Fibroblast of skin of back (primary cell): ENCODE measurements at places on chromosomes 5 and 9.
A peak's percentile ranks its signal among the peaks of the same experiment; 100 is the strongest.

DNA sequence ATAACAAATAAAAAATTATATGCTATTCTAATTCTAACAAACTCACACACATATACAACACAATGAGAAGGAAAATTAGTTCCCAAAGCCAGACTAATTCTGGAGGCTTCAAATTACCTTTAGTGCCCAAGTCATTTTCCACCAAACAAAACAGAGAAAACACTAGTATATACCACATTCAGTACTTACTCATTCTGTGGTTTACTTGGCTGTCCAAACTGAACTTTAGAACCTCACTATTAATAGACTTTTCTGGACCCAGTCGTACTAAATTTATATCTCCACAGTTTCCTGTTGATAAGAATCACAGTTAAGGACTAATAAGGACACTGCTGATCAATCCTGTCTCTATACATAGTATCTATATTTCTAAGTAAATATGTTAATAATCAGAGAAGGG is 66.4 kb downstream of the SETX start:
- DNase-seq, result peak; percentile 49

DNA sequence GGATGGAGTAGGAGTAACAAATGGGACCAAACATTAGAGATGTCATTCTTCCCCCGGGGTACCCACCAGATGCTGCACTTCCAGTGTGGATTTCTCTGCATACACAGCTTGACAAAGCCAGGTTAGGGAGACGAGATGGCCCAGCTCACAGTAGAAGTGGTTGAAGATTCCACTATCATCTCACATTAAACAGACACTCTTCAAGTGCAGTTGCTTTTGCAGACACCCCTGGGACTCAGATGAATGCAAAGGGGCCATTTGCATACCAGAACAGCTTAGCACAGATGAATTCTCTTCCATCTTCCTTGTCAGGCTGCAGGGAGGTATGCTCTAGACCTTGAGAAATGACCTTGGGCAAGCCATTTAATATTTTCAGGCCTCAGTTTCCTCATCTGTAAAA is 12.6 kb upstream of the C5orf58 start:
- peak; percentile 31 for DNase-seq

DNA sequence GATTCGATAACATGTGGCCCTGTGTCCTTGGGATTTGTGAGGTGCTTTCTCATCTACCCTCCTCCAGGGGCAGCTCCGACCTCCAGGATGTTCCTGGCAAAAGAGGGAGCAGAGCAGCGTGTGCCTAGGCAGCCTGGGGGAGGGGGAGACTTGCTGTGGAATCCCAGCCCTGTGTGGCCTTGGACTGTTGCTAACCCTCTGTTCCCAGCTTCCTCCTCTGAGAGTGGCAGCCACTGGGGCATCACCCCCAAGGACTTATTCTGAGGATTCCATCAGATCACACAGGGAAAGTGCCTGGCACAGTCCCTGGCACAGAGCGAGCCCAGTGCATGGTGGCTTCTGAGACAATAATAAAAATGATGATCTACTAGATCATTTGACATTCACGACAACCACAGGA is 265.1 kb upstream of the MVB12B start:
- no peak for DNase-seq

GRCh38 chr5:176608937-176609723 is 826 bp downstream of the GPRIN1 start:
- no peak for DNase-seq

DNA sequence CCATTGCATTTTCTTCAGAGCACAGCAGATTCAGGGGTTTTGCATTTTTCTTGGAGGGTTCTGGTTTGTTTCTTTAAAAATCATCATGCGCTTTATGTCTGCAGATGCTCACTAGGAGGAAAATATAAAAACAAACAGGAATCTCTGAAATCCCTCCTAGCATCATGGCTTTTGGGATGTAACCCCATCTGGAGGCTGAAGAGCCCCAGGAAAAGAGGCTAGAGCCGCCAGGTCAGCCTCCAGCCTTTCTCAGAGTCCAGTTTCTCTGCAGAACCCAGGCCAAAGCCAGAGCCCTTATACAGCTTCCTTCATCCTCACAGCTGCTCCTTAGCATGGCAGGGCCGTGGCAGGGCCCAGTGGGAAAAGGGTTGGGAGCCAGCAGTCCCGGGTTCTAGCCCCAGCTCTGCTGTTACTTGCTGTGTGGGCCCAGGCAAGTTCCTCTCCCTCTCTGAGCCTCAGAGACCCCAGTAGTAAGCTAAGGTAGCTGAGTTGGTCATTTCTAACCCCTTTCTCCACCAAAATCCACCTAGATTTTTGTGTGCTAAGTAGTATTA is 62.1 kb downstream of the PAX5 start:
- DNase-seq, result no peak

DNA sequence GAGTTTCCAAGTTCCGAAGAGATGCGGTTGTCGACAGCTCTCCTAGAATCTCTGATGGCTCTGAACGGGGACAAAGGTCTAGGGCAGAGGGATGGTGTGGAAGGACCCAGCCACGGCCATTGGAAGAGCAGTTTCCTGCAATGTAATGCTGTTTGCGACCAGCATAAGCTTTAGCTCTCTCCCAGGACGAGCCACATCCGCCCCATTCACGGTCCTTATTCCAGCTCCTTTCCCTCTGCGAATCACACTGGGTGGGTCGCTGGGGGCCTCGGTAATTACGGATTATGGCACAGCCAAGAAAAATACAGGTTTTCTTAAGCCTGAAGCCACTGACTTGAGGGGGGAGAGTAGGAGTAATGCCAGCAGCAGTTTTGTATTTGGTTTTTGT is 22.7 kb downstream of the ANXA2R start:
- peak; percentile 60 for DNase-seq

- DNase-seq, result peak; percentile 42
Measured at GRCh38 chr5:157714596-157714864, 16.7 kb upstream of the THG1L start.

DNA sequence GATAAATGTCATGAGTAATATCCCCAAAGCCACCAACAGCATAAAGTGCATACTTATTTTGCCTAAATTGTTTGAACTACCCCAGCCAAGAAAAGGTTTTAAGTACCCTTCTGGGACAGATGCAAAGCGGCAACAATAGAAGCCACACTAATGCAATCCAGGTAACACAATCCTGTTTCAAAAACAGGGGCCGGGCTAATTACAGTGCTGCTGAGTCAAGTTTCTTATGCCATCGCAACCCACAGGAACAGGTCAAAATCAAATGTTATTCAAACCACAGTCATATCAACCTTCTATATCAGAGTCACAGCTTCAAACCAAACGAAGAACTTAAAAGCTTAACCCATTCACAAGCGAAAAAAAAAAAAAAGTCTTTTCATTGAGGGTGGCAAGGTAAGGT is 28.3 kb downstream of the EBF1 start:
- no peak for DNase-seq

- DNase-seq, result peak; percentile 67
Measured at GRCh38 chr5:98927989-98928872, 576 bp downstream of the CHD1 start.

DNA sequence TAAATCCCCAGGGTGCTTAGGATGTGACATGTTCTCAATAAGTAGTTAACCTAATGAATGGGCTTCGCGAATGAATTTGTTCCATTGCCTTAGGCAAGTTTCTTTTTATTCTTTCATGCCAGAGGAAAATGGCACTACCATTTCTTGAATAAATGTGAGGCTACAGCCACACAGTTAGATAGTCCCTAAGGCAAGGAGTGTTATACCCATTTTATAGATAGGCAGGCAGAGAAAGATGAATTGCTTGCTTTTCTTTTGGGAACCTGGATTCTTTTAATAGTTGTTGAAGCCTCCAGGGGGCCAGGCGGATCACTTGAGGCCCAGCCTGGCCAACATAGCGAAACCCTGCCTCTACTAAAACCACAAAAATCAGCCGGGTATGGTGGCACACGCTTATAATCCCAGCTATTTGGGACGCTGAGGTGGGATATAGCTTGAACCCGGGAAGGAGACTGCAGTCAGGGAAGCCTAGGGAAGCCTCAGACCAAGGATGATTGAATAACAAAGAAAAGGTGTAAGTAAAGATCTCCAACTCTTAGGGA is 943 bp downstream of the NOP16 start:
- DNase-seq, result peak; percentile 10

DNA sequence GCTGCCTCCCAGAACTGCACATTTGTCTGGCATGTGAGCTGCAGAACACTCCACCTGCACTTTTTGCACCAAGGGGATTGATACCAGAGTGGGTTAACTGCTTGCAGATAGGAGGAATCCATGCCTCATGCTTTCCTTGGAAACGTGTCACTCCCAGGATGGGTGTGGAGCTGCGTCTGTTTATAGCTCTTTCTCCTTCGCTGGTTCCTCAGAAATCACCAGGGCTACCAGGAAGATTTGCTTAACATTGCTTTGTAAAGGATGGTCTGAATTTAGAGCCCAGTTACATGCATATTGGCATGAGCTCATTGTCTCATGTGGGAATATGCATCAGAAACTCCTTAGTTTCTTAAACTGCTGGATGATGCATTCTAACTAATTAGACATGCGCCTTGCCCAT is 234.6 kb downstream of the GADD45G start:
- DNase-seq, result no peak

- no peak for DNase-seq
Measured at GRCh38 chr5:123208668-123209501, 119.8 kb downstream of the PRDM6 start.

DNA sequence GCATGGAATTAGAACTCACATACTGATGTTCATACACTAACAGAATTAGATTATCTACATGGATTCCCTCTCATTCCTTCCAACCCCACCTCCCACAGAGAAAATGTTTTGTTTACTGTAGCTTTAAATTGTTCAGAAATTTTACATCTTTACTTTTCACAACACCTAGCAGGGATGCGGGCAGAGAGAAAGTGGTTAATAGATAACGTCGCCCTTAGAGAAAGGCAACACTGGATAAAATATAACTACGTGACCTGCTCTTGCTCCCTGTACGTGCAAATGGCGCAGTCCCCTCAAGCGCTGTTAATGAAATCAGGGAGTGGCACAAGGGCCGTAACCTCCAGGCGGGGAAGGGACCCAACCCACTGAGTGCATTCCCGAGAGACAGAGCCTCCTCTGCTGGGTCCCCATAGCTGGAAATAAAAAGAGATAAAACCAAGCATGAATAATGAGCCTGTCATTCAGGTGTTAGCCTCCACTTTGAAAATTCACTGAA is 125.3 kb upstream of the DAPK1 start:
- DNase-seq, result peak; percentile 33

DNA sequence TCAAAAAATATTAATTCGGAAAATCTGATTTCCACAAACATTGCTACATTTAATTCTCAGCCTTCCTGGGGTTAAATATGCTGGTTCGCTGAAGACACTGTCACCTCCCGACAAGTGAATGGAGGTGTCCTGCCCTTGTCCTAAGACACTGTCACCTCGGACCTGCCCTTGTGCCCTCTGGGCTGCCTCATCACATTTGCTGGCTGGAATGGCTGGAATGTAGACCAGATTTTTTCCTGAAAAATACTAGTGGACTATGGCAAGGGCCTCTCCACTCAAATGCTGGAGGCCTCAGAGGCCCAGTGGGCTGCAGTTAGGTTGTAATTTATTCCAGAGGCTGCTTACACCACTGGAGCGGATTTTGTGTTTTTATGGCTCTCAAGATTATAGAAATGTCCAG is 28.2 kb downstream of the CACNA1B start:
- DNase-seq, result no peak

DNA sequence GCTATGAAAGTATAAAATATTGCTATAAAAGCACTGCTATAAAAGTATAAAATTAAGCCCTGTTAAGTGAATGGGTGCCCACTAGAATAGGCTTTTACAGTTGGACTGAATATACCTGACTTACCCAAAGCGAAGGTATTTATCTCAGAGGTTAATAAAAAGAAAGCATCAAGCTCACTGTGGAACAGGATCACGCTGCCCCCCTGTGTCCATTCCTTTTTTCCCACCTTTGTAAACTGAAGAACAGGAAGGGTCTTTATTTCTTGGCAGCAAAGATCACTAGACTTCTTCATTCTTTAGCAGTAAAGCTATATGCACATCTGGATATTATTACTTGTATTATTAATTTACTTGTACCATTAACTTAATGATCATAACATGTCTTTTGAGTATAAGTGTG is 22.1 kb upstream of the PLPP6 start:
- DNase-seq, result no peak

- DNase-seq, result no peak
Measured at GRCh38 chr9:113921396-113921925, 45.4 kb downstream of the ZNF618 start.

- DNase-seq, result no peak
Measured at GRCh38 chr5:1485579-1486118, 38.1 kb downstream of the LPCAT1 start.

- peak; percentile 65 for DNase-seq
Measured at GRCh38 chr5:4551034-4551433, 589.1 kb upstream of the ADAMTS16 start.

DNA sequence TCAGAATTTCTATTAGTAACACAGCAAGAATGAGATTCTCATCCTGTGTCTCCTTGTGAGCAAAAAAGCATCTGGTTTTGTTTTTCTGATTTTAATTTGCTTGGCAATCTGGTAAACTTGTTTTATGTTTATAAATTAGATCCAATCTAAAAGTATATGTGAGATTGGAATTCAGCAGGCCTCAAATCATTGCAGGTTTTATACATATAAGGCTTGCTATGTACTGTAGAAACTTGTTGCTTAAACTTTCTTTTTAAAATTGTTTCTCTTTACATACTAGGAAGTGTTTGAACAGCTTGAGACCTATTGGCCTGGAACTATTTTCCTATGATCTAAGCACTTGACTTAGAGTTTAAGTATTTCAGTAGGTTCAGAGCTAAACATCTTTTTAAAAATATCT is 1037.8 kb downstream of the NR2F1-AS1 start:
- DNase-seq, result peak; percentile 72

DNA sequence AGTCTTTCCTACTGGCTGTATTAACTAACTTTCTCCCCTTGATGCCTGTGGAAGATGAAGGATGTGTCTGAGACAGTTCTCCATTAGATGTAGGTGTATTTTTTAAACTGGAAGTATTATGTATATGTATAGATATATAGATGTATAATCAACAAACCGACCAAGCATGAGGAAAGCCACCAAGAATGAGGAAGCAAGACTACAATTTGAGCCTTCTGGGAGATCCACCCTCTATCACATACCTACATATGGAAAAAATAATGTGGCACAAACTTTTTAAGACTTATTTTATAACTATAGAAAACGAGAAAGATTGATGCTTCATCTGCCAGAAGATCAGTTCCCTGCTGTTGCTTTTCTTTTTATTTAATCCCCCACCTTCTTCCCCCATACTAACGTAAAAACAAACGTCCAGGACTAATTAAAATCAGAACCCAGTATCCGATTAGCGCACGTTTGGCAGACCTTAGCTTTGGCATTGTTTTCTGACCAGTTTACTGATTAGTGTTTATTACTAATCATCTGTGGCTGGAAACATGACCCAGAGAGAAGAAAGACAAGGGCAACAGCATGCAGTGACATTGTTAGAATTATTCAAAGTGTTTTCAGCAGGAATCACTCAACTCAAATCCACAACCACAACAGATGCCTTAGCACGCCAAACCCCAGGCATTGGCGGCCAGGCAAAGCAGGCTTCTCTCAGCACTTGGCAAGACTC is 490.2 kb downstream of the EBF1 start:
- peak; percentile 82 for DNase-seq

- peak; percentile 96 for DNase-seq
Measured at GRCh38 chr5:159764283-159765134, 151.8 kb upstream of the ADRA1B start.

- DNase-seq, result no peak
Measured at GRCh38 chr9:14312719-14313377, 1.1 kb downstream of the NFIB start.

- no peak for DNase-seq
Measured at GRCh38 chr5:132313961-132314432, 19.8 kb downstream of the SLC22A4 start.

- DNase-seq, result no peak
Measured at GRCh38 chr5:113123618-113124017, 147.0 kb downstream of the DCP2 start.
